ENCODE measurements at places on chromosomes 3 and 15.
A peak's percentile ranks its signal among the peaks of the same experiment; 100 is the strongest.

DNA sequence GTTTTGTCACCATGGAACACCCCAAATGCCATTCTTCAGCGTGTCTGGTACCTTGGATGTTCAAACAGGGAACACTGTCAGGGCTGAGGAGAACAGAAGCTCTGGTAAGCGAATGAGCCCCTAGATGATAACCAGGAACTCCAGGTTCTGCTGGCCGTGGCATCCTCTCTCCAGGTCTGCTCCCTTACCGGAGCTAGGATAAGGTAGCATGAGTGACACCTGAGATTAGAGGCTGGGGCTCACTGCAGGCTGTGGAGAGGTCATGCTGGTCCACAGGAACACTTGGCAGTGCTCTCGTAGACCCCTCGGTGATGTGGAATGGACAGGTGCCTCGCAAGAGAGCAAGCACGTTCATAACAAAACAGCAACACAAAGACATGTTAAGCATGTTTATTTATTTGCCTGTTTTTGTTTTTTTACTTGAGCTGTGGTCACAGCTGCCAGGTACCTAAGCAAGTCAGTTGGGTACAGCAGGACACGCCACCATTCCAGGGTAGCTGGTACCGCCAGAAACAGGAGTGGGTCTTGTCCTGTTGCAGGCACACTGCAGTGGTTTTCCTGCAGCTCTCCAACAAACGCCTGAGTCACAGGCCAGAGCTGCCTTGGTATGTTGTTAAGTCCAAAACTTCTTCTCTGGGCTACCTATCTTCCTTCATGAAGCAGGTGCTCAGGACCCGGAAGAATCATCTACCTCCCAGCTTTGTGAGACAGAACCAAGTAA lies 4.6 kb downstream of the RBM15B start:
- DNase-seq: no peak

DNA sequence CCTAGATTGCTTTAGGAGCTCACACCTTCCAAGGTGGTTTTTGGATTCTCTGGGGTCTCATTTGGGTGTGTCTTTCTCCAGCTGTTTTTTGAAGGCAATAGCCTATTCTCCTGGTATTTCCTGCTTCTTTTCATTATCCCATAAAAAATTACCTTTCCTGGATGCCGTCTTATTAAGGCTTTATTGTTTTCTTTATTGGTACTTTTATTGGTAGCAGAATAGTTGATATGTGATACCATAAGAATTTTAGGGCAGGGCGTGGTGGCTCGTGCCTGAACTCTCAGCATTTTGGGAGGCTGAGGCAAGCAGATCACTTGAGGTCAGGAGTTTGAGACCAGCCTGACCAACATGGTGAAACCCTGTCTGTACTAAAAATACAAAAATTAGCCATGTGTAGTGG lies 18.3 kb upstream of the MEF2A start:
- DNase-seq: no peak

- no peak for DNase-seq
These were observed 52.2 kb downstream of the IGF1R start for GRCh38 chr15:98700519-98700918.

DNA sequence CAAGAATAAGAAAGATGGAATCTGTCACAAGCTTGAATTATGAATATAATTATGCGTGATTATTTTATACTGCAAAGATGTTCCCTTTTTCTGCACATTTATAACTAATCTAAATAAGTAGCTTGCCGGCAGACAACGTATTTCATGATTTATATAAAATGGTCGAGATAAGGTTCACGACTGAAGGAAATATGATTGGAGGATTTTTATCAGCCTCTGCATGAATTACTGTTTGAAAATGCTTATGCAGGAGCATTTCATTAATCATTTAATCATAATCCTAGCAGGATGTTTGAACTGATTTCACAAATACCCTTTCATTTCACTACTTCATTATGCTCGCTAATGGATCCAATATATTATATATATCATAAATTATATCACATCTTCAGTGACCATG lies 580.0 kb downstream of the FOXP1 start:
- DNase-seq: no peak

- no peak for DNase-seq
These were observed 12.5 kb upstream of the IL16 start for GRCh38 chr15:81184188-81184587.

GRCh38 chr15:66677336-66677735 lies 24.7 kb upstream of the SMAD6 start:
- no peak for DNase-seq

- DNase-seq: no peak
These were observed 2.8 kb upstream of the VGLL3 start for GRCh38 chr3:86993704-86994103.

DNA sequence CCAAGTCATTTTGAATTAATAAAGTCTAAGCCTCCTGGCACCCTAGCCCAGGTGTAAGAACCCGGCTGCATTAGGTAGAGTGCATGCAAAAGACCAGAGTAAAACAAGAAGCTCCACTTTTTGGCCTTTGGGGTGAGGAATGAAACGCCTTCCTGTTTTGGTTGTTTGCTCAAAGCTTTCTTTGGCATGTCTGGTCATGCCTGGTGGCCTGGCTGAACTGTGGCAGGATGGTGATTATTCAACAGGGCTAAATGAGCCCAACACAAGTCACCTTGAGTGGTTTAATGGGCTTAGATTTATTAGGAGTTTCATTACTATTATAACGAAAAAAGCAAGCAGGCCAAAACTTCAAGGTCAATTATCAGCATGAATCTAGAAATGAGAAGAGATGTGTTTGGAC lies 40.9 kb upstream of the LDHAL6B start:
- no peak for DNase-seq

GRCh38 chr15:31391687-31392671 lies 65.3 kb downstream of the KLF13 start:
- peak; percentile 88 for DNase-seq

DNA sequence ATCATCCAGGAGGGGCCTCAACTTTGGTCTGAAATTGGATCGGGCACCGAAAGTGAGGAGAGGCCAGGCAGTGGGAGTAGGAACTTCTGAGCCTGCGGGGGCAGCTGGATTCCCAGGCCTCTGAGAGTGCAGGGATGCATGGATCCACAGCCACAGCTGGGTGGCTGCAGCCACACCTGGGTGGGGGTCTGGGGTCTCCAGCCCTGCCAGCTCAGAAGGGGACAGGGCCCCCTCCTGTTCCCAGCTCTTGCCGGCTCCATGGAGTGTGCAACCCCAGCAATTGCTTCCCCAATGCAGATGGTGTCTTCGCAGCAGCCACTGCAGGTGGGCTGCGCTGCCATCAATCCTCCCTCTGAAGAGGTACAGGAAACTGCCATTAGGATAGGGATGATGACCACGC lies 123.7 kb downstream of the BCHE start:
- no peak for DNase-seq

- DNase-seq: no peak
These were observed 101.6 kb downstream of the OXNAD1 start for GRCh38 chr3:16366581-16366980.

DNA sequence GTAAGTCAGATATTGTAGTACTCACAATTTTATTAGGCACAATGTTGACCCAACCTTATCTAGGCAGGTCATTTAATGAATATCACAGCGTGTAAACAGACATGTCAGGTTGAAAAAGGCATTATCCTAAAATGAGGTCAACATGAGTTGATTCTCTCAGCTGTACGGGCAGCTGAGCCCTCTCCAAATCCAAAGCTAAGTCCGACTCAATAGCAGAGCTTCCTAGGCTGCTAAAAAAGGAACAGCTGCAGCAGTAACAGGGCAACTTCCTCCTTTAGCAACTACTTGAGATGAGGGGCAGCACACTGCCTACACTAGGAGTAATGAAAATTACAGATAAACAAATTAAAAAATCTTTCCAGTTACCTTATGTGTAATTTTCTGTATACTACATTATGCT lies 189.2 kb downstream of the CADM2 start:
- DNase-seq: no peak

GRCh38 chr15:80105595-80105994 lies 46.1 kb downstream of the ZFAND6 start:
- no peak for DNase-seq

GRCh38 chr3:128606094-128606493 lies 44.5 kb downstream of the RPN1 start:
- no peak for DNase-seq

DNA sequence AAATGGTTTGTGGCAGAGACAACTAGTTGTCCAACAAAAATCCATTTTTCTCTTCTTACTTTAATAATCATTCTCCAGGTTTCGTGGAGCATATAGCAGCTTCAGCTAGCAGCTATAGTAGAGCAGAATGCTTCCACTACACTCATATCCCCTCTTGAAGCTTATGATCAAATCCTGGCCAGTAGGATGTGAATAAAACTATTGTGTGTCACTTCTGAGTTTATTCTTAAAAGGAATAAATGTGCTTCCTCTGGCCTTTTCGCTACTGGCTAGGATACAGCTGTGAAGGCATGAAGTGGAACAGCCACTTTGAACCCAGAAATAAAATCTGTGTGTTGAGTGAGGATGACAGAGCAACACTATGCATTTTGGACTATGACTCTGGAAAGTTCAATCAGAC lies 7.8 kb upstream of the CPOX start:
- DNase-seq: no peak

GRCh38 chr15:34292621-34293020 lies 45.0 kb downstream of the SLC12A6 start:
- DNase-seq: no peak

DNA sequence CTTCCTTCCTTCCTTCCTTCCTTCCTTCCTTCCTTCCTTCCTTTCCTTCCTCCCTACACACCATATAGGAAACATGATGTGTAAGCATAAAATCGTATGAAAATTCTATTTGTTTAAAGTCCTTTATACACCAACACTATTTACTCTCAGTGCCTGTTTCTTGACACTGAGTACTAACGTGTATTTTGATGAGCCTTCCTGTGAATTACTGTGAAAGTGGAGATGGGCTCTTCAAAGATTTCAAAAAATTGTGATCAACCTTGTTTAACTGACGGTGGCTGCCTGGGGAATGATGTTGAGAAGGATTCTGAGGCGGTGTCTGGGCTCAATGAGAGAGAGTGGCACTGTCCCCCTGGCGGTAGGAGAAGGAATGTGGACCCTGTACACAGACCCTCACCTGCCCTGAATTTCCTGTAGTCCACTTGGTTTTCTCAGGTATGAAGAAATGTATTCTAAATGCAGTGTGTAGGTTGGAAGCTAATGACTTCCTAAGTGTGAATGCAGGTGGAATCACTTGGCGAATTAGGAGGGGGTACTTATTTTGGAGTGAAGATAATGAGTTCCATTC lies 237.9 kb downstream of the GAP43 start:
- DNase-seq: no peak

- no peak for DNase-seq
These were observed 135.3 kb downstream of the FMN1 start for GRCh38 chr15:33059184-33059583.

GRCh38 chr3:69791106-69791505 lies 51.8 kb downstream of the MITF start:
- DNase-seq: no peak

- no peak for DNase-seq
These were observed 17.0 kb downstream of the RGMA start for GRCh38 chr15:93072011-93072410.

- no peak for DNase-seq
These were observed 13.3 kb upstream of the IL16 start for GRCh38 chr15:81183439-81183775.

- no peak for DNase-seq
These were observed 194.0 kb downstream of the SSR3 start for GRCh38 chr3:156360963-156361362.

DNA sequence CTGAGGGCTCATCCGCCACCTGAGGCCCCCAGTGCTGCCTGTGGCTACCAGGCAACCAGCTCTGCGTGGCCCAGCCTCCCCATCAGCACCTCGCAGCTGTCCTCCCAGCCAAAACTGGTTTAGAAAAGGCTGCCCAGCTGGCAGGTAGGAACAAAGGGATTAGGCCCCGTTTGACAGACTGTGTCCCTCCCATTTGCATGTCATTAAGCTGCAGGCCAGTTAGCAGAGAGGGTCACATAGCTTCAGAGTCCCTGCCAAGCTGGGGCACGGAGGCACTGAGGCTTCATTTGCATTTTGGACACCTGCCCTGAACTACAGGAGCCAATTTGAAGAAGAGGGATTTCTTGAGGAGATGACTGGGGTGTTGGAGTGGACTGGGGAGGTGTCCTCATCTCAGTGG lies 177.9 kb downstream of the TLE3 start:
- DNase-seq: no peak

DNA sequence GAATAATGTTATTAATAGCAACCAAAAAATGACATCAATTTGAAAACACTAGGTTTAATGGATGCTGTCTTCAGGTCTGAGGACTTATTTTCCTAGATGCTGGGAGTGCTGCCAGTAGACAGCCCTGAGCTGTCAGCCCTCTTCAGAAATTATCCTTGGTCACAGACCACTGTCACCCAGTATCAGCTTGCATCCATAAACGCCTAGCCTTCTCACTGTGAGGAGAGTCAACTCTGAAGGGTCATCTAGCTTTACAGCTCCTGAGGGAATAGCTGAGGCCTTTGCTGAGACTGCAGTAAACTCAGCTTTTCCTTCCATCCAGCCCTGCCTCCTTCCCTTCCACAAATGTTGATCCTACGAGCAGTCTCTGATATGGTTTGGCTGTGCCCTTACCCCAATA lies 19.4 kb upstream of the MNS1 start:
- no peak for DNase-seq

- peak; percentile 25 for DNase-seq
These were observed 38.4 kb downstream of the PCOLCE2 start for GRCh38 chr3:142850395-142851023.

DNA sequence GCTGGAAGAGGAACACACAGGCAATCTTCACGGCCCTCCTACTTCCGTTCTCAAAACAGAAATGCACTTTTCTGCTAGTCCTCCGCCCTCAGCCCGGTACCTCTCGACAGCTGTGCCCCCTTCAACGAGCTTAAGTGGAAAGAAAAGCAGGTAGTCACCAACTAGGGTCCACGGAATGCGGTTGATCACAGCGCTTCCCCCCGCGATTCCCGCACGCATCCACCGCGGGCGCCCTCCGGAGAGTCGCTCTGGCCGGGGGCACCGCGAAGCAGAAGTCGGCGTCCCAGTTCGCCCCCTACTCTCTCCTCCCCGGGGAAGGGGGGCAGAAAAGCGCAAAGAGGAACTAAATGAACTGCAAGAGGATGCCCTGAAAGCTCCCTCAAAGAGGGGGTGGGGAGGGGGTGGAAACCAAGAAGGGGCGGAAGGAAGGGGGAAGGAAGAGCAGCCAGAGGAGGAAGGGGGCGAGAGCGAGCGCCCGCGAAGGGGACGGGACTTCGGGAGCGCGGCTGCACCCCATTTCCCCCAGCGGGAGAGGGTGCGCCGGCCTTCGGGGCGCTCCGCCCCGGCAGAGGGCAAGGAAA lies 738 bp downstream of the ACAP2 start:
- peak; percentile 53 for DNase-seq

- DNase-seq: no peak
These were observed 38.0 kb downstream of the STAC start for GRCh38 chr3:36418296-36418695.

- no peak for DNase-seq
These were observed 254.4 kb upstream of the ZPLD1 start for GRCh38 chr3:102180280-102180931.

- DNase-seq: no peak
These were observed 330.9 kb upstream of the C2CD4B start for GRCh38 chr15:62495670-62496614.

DNA sequence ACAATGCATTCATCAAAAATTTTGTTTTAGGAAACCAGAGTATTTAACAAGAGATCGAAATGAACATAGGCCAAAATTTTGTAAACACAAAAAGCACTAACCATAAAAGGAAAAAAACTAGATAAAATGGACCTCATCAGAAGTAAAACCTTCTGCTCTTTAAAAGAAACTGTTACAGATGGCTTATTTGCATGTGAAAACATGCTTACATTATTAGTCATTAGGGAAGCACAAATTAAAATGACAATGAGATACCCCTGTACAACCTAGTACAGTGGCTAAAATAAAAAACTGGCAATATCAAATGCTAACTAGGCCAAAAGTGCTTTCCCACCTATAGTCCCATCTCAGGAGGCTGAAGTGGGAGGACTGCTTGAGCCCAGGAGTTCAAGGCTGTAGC lies 19.3 kb downstream of the UBR1 start:
- DNase-seq: no peak
